Pancreas (tissue), 10 donors: ENCODE measurements at places on chromosomes 11 and 22.

GRCh38 chr11:705646-706438 is at the start of gene EPS8L2:
Gene EPS8L2, plus strand, starts transcription at chr11:706231. Its CDS starts 3,177 bp downstream, at chr11:709408.
- peak; percentile 70 for DNase-seq

- DNase-seq = no peak
Measured at GRCh38 chr22:27905653-27906052, 13.4 kb downstream of the PITPNB start.

GRCh38 chr11:106076171-106076918 is 802 bp downstream of the KBTBD3 start:
- DNase-seq = no peak

- no peak for DNase-seq
Measured at GRCh38 chr11:62804310-62805075, 747 bp downstream of the NXF1 start.
